ENCODE measurements at places on chromosomes 6 and 20.

DNA sequence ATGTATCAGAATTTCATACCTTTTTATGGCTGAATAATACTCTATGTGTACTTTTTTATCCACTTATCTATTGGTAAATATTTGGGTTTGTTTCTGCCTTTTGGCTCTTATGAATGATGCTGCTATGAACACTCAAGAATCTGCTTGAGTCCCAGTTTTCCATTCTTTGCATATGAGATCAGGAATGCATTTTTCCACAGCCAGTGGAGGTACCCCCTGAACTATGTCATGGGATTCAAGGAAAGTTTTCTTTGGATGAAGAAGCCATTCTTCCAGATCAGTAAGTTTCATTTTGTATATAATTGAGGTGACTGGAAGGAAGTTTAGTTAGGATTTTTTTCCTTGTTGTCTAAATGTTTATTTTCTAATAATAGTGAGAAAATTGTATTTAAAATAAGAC is 40.9 kb downstream of the NKX2-4 start:
- no peak for DNase-seq

GRCh38 chr20:370977-371754 is 9.4 kb upstream of the TRIB3 start:
- DNase-seq: no peak

DNA sequence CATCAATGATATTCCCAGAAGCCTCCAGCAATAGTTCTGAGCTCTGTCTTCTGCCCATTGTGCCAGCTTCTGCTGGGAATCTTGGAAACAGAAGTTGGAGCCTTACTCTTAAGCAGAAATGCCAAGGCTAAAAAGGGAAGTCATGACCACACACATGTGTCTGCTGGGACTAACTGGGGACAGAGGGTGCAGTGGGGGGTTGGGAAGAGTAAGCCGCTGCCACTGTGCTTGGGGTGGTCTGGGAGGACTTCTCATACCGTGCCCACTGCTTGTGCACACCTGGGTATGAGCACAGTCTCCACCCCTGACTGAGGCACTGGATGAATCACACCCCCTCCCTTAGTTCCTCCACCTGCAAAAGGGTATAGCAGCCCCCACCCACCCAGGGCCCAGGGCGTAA is 90.7 kb downstream of the CDC5L start:
- DNase-seq: no peak

DNA sequence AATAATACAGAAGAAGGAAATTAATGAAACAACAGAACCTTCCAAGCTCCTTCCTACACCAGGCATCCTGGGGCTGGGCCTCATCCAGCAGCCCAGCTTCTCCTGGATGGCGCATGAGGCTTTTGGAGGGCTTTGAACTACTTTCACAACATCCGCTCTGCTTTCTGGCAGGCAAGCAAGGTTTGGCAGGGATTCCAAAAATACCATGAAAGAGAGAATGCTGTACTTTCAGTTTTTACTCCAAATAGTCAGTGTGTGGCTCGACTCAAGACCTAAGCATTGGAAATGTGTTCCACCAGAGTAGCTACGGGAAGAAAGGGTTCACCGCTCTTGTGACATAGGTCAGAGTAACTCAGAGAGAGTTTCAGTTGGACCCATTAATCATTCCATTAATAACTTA is 125.4 kb downstream of the OPRM1 start:
- no peak for DNase-seq

DNA sequence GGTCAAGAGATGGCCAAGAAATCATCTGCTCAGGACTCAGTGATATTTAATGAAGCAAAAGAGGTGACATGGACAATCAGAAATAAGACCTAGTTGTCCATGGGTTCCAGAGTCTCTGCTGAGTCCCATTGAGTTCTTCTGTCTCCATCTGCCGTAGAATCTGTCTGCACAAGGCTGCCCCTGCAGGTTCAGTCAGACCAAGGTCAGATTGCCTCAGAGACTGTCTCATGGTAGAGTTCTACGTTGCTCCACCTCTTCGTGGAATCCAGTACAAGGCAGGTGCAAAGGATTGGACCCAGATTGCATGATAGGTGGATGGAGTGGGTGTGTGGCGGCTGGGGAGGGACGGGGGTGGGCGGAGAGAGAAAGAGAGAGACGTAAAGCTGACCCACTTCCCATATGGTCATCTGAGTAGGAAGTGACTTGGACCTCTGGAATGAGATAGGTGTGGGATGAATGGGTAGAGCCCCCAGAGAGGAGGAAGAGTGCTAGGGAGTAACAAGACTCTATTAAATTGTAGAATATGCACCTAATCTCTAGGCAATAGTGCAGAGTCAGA is 75.3 kb downstream of the SOBP start:
- DNase-seq: no peak

GRCh38 chr6:10391299-10391630 is 23.6 kb downstream of the TFAP2A start:
- DNase-seq: no peak

DNA sequence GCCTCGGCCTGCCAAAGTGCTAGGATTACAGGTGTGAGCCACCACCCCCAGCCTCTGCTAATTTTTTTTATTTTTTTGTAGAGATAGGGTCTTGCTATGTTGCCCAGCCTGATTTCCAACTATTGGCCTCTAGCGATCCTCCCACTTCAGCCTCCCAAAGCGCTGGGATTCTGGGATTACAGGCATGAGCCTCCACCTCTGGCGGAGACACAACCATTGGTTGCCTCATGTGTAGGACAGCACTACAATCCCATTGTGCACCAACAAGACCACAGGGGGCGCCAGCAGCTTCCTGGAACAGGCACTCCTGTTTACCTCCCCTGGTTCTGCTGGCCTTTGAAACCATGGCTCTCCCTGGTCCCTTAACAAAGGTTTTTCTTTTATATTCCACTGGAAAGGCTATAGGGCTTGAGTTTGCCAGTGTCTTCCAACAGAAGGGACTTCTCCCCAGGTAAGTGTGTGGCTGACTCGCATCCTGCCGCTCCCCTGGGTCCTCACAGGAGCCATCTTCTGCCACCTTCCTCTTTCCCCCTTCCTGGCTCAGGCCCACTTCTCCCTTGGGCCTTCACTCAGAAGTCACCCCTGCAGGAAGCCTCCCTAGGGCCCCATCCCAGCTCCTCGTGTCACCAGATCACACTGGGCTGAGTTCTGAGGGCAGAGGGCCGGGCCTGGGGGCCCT is 39.2 kb upstream of the TLDC2 start:
- no peak for DNase-seq

DNA sequence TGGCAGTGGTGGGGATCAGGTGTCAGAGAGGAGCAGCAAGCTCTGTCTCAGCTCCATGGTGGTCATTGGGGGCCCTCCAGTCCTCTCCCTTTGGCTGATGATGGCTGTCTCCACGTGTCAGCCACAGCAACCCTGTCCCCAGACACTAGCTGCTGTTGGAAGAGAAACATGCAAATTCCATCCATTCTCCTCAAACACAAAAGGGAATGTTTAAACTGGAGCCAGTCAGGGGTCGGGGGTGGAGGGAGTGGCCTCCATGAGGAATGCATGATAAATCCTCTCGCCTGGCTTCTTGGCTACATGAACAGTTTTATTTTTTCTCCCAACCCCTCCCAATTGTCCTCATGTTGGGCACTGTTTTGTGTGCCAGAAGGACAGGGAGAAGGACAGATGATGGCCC is 86.4 kb downstream of the EDN3 start:
- DNase-seq: no peak

- no peak for DNase-seq
These were observed 286.2 kb downstream of the PREX1 start for GRCh38 chr20:48541581-48542071.

DNA sequence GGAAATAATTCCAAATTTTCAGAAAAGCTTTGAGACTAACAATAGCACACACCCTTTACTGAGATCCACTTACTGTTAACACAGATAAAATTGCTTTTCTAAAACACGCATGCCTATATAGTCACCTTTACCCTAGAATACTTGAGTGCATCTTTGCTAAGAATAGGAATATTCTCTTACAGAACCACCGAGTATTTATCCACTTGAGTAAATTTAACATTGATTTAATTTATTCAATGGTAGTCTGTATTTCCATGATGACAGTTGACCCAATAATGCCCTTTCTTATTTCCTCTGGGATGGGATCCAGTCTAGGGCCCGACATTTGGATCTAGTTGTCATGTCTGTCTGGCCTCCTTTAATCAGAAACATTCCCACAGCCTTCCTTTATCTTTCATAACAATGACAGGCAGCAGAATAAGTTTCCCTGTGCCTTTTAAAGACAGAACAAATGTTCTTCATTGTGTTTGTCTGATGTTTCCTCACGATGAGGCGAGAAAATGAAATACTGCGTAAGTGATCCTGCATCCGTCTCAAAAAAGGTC is 56.6 kb upstream of the ERVFRD-1 start:
- no peak for DNase-seq

DNA sequence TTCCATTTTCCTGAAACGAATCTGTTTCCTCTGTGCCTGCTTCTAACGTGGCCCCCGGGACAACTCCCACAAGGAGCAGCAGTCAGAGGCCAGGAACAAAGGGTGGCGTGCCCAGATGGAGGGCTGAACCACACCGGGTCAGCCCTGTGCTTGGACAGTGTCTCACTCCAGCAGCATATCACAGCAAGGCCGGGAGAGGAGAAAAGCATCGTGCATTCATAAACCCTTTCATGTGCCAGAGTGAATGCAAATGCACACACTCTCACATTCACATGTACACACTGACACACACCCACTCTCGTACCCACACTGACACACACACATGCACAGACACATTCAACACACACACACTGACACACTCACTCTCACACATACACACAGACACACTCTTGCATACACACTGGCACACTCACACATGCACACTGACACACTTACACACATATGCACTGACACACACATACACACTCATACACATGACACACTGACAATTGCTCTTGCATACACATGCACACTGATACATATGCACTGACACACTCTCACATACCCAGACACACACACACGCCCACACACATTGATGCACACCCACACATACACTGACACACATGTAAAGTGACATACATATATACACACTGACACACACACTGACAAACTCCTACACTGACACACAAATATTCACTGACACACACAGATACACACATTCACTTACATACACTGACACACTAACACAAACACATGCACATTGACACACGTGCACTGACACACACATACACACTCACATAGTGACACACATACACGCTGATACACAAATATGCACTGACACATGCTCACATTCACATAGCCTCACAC is 237.0 kb downstream of the LRFN2 start:
- DNase-seq: no peak

DNA sequence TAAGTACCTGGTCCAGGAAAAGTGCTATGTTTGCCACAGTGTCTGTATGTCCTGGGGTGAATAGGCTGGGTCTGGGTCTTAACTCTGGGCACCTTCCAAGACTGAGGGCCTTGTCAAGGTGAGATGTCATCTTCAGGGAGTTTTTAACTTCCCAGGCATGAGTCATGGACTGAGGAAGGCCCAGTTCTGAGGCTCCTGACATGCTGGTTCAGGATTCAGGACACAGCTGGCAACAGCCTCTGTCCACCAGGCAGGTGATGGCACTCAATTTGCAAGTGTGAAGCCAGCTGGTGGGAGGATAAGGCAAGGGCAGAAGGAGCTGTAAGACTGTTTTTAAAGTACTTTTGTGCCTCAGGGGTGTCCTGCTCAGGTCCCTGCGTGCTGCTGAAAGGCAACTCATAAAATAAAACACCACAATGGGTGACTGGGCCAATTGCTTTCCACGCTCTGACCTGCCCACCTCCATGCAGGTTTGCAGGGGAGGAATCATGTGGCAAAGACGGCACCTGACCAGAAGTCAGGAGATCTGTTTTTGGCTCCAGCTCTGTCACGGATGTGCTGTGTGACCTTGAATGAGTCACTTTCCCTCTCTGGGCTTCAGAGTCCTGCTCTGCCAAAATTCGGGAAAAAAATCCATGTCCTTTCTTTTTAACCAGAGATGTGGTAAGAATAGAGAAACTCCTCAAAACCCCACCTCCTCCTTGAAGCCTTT is 4.9 kb upstream of the PACSIN1 start:
- DNase-seq: no peak

- no peak for DNase-seq
These were observed 54.6 kb downstream of the MYB start for GRCh38 chr6:135235716-135236115.

DNA sequence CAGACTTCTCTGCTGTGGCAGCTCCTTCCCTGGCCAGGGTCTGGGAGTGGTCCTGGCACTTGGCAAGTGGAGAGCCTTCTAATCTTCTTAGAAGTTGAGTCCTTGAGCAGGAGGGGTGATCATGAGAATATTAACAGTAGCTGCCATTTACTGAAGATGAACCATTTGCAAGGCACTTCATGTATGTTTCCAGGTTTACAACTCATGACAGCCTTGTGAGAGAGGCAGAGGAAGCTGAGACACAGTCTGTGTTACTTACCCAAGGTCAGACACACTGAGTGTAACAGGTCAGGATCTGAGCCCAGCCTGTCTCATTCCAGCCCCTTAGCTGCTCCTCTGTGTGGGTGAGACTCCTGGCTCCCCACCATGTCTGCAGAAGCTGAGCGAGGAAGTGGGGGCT is 45.5 kb upstream of the SRF start:
- DNase-seq: no peak

- no peak for DNase-seq
These were observed 6.1 kb upstream of the MAS1 start for GRCh38 chr6:159884720-159885119.

DNA sequence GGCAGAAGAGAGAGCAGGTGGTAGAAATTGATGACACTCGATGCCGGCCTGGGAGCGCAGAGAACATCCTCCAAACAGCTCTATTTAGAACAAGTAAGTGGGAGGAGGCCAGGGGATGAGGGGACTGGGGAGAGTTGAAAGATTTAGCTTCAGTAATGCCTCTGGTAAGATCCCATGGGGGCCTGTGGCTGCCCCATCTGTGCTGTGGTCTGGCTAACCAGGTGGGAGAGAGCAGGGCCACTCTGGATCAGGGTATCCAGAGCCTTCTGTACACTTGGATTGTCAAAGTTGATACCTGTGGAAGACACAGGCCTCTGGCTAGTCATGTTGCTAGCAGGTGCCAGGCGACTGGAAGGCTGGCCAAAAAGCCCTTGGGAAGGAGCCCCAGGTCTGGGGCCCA is 27.6 kb downstream of the NCOA5 start:
- DNase-seq: no peak

Measured in NCI-H1436 treated with DMSO at 0.1 percent for 48 hours (cell line).